ENCODE measurements at places on chromosomes 5 and 9. TPM values are rescaled to one million over a fixed set of nuclear protein-coding genes. Genes with fewer than 3 reads are reported as not detected.

BHMT gene
- total RNA-seq: not detected

SMC2 gene
- 28.4 TPM for total RNA-seq

ZNF483 gene
- 0.92 TPM for total RNA-seq

GABRA1 gene
- not detected for total RNA-seq

GARNL3 gene
- 2.8 TPM for total RNA-seq

IFNA7 gene
- total RNA-seq: not detected

SPINK5 gene
- not detected for total RNA-seq

AFF4 gene
- total RNA-seq: 21.0 TPM

CCNH gene
- 39.8 TPM for total RNA-seq

NNT gene
- 11.4 TPM for total RNA-seq

CKMT2 gene
- not detected for total RNA-seq

MAML1 gene
- 21.0 TPM for total RNA-seq

DIPK1B gene
- 10.1 TPM for total RNA-seq

TXNDC8 gene
- total RNA-seq: not detected

GLDC gene
- 14.0 TPM for total RNA-seq

OR4F3 gene
- not detected for total RNA-seq

GPR151 gene
- total RNA-seq: not detected

HCN1 gene
- total RNA-seq: not detected

SLC36A2 gene
- total RNA-seq: not detected

ERAP2 gene
- 1.2 TPM for total RNA-seq

TSSK1B gene
- not detected for total RNA-seq

C7 gene
- total RNA-seq: not detected

LCN9 gene
- total RNA-seq: not detected

AFAP1L1 gene
- 8.1 TPM for total RNA-seq

DNAJC25 gene
- total RNA-seq: 12.5 TPM

OLFML2A gene
- total RNA-seq: 17.8 TPM

IFNB1 gene
- 0.15 TPM for total RNA-seq

CNTLN gene
- 4.5 TPM for total RNA-seq

ANGPTL2 gene
- not detected for total RNA-seq

NME5 gene
- total RNA-seq: not detected

IL4 gene
- total RNA-seq: not detected

ACTBL2 gene
- total RNA-seq: 0.03 TPM

ZNF300 gene
- 2.3 TPM for total RNA-seq

IL3 gene
- not detected for total RNA-seq

OCLN gene
- 9.0 TPM for total RNA-seq

PAPPA gene
- total RNA-seq: 24.8 TPM

NOXA1 gene
- total RNA-seq: 0.78 TPM

TRIM52 gene
- 6.9 TPM for total RNA-seq

DPYSL3 gene
- 16.9 TPM for total RNA-seq

FBP2 gene
- not detected for total RNA-seq

LMX1B gene
- 2.0 TPM for total RNA-seq

SLC1A1 gene
- 1.1 TPM for total RNA-seq

SOHLH1 gene
- total RNA-seq: not detected

PTGES gene
- 139 TPM for total RNA-seq

NEK6 gene
- 71.9 TPM for total RNA-seq

NKD2 gene
- 18.5 TPM for total RNA-seq

GLRA1 gene
- total RNA-seq: not detected

FAT2 gene
- total RNA-seq: 0.01 TPM

CAMLG gene
- 28.9 TPM for total RNA-seq

ANKRD31 gene
- total RNA-seq: 0.03 TPM

ATP6V1G1 gene
- total RNA-seq: 131 TPM

CTXN3 gene
- not detected for total RNA-seq

ZNF879 gene
- total RNA-seq: 0.80 TPM

SLC34A3 gene
- not detected for total RNA-seq

ADAMTSL2 gene
- total RNA-seq: not detected

ZNF454 gene
- not detected for total RNA-seq

STPG3 gene
- total RNA-seq: not detected

Data from A549 treated with CORT108297 at 1 μM for 4 hours (cell line).